ENCODE measurements at places on chromosomes 6 and 20. TPM values are rescaled to one million over a fixed set of nuclear protein-coding genes. Genes with fewer than 3 reads are reported as not detected.

The SYNDIG1 gene
- polyA plus RNA-seq = 0.02 TPM

DNA sequence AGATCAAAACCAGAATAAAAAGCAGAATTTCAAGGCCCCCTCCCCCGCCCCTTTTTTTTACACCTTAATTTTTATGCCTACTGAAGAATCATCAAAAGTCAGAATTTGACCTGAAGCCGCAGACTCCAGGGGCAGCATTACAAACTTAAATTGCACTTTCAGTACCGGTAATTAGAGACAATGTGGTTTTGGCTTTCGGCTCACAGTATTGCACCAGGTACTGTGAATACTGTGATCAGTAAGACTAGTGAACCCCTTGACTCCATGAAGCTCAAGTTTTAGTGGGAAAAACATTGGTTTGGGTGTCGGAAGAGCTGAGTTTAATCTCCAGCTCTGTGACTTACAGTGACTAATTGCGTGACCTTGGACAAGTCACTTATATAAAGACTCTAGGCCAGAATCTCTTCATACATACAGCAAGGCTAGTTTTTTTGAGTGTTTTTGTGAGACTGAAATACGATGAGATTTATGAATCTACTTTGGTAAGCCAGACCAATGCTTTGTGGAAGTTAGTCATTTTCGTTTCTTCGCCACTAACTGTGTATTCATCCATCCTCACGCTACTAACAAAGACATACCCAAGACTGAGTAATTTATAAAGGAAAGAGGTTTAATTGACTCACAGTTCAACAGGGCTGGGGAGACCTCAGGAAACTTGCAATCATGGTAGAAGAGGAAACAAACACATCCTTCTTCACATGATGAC, 114.7 kb downstream of the SASH1 start:
- DNase-seq = no peak

DNA sequence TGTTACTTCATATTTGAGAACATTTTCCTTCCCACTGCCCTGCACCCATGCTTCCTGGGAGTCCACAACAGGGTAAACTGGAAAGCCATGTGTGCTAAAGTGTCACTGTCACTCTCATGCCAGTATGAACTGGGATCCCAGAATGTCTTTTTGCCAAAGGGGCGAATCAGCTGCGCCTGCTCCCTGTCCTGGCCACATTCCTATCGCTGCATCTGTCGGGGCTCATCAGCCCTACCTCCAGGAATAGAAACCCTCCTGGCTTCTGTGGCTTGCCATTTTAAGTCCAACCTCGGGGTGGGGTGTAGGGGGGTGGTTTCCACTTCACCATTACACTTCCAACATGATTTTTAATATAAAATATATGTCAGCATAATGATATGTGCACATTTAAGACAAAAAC, 933 bp downstream of the KLHL31 start:
- no peak for DNase-seq

DNA sequence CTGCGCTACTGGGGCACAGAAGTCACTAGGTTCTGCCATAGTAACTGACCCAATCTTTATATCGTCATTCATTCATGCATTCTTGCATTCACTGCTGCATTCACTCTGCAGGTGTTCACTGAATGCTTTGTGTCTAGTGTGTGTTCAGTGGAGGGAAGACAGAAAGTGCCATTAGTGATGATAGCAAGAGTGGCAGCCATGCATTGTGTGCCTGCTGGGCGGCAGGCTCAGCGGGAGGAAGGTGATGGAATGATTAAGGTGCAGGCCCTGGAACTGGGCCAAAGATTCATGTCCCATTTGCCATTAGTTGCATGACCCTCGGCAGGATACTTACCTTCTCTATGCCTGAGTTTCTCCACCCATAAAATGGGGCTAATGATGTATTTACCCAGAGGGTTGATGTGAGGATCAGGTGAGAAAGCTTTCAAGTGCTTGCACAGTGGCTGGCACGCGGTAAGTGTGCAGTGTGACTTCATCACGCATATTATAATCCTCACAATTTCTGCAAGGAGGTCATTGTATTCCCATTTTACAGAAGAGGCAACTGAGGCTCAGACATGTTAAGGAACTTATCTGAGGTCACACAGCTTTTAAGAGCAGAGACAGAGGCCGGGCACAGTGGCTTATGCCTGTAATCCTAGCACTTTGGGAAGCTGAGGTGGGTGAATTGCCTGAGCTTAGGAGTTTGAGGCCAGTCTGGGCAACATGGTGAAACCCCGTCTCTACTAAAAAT, 40.1 kb downstream of the ITPR3 start:
- no peak for DNase-seq
